Esophagus mucosa (tissue), 1 donor: ENCODE measurements at places on chromosomes 7 and 10. TPM values are rescaled to one million over a fixed set of nuclear protein-coding genes. Genes with fewer than 3 reads are reported as not detected.

SHLD2 gene
- 17.7 TPM for total RNA-seq

CCL24 gene
- 0.56 TPM for total RNA-seq

C7orf57 gene
- 1.00 TPM for total RNA-seq

LAMB1 gene
- total RNA-seq: 35.0 TPM

AGAP4 gene
- 8.1 TPM for total RNA-seq

GRCh38 chr7:11319491-11320274 lies 346.0 kb downstream of the PHF14 start:
- ATAC-seq: no peak

DNA sequence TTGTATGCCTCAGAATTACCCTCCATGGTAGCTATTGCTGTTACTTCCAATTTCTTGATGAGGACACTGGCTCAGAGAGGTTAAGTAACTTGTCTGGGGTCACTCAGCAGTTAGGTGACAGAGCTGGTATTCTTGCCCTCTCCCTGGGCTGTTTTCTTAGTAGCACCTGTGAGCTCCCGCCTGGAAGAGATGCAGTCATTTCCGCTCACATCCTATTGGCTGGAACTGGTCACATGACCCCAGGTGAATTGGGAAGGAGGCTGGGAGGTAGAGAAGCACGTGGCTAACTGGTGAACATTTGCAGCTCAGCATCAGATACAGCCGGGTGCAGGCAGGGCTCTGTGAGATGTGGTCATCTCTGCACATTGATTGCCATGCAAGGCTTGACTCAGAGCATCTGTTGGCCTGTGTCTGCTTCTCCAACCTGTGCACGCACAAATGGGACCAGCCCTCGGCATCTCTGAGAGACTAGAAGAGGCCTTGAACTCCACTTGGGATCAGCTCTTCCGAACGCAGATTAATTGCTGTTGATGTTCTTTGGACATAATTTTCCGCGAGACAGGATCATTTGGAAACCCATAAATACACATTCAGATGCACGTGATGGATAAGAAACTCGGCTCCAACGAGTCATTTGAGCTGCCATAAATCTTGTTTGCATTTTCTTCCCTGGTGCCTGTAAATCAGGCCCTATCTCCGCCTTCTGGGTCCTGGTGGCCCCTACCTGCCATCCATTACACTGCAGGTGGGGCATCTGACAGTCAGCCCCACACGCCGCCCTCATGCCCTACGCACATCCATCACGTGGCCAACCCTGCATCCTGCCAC lies 42.8 kb downstream of the MYL10 start:
- ATAC-seq: no peak

DNA sequence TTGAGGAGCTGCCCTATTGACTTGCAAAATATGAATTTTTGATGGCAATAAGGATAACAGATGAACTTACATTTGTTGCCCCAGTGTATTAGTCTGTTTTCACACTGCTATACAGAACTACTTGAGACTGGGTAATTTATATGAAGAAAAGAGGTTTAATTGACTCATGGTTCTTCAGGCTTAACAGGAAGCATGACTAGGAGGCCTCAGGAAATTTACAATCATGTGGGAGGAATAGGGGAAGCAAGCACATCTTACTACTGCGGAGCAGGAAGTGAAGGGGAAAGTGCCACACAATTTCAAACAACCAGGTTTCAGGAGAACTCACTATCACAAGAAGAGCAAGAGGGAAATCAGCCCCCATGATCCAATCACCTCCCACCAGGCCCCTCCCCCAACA lies 57.9 kb downstream of the ZNF22 start:
- peak; percentile 47 for ATAC-seq

DNA sequence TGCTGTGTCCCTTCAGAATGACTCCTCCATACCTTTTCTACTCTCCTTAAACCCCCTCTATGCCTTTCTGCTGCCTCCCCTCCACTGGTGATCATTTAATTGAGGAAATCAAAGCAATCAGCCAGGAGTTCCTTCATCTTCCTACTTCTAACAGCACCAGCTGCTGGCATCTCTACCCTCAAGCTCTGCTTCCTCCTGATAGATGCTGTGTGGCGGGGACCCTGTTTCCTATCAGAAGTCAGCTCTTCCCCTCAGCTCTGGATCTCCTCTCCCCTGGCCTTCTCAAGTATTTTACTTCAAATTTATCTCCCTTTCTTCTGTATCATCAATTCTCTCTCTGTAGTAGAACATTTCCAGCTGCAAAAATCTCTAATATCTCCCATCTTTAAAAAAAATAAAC lies 183.7 kb downstream of the ELMO1 start:
- ATAC-seq: no peak

DNA sequence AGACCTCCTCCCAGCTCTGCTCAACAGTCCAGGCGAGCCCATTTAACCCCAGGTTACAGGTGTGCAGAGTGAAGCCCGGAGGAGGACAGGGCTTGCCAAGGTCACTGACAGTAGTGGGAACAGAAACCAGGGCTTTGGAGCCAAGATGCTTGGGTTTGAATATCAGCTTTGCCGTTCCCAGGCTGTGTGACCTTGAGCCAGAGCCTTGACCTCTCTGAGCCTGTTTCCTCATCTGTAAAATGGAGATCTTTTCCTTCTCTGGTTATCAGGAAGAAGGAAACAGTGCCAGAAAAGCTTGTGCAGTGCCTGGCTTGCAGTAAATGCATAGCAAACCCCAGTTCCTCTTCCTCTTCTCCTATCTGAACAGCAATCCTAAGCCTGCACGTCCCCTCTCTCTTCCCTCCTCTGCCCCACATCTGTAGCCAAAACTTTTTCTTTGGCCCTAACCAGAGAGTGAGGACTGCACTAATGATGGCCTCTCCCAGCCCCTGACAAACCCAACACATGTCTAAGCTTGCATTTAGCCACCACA lies 21.4 kb upstream of the MLXIPL start:
- no peak for ATAC-seq
